ENCODE measurements at places on chromosomes 2 and 18. TPM values are rescaled to one million over a fixed set of nuclear protein-coding genes. Genes with fewer than 3 reads are reported as not detected.

DNA sequence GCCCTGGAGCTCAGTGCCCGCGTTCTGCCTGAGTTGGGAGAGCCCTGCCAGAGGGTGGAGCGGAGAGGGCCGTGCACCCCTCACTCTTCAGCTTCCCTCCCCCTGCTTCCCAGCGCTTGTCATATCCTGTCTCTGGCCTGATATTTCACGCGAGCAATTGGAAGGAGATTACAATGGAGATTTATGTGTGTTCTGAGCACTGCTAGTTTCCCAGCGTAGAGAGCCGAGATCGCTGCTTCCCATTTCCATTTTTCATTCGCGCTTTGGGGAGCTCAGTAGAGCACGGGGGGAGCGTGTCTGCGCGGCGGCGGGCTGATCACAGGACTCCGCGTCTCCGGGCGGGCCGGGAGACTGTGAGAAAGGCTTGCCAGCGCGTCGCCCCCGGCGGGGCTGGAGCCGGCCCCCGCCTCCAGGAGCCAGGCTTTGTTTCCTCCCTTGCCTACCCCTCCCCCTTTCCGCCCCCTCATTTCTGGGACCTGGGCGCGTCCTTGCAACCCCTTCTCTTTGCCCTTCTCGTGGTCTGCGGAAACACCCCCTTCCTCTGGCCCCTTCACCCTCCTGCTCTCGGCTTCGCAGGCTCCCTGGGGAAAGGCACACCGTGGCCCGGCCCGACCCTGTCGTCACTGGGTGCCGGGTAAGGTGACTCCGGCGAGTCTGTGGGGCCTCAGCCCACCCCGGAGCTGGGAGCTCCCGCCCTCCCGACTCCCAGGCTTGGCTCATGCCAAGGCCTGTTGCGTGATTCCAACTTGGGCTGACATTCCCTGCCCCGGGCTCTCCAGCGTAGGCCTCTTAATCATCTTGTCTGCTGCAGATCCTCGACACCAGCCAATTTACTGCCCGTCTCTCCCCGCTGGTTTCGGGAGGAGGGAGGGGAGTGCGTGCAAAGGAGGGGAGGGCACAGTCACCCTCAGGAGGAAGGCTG lies 5.8 kb downstream of the DLX2 start:
- peaks cover 78% of the 10 kb centered on the region for H3K27me3 ChIP-seq
- peaks cover 4% of the 10 kb centered on the region for H3K36me3 ChIP-seq
- DNase-seq: no peak
- H3K27ac ChIP-seq: no peak overlapping the region
- H3K4me3 ChIP-seq: peak overlapping the region; percentile 87

DNA sequence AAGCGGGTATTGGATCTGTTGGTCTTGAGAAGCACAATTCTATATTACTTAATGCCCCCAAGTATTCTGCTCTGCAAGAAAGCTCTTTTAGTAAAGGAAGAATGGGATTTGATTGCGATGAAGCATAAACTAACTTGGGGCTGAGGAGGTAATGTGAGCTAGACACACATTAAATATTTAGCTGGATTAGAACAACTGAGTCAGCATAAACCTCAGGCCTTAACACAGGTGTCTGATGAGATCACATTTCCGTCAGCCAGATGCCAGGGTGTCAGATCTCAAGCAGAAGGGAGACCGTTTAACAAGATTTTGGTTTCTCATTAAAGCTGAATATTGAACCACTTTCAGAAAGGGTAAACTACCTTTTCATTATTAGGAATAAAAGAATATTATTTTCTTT lies 94.5 kb downstream of the GYPC start:
- no peak for DNase-seq
- H3K27ac ChIP-seq: no peak overlapping the region
- H3K4me3 ChIP-seq: no peak overlapping the region
- no peaks in the 10 kb centered on the region for H3K36me3 ChIP-seq
- H3K27me3 ChIP-seq: no peaks in the 10 kb centered on the region
- H3K4me1 ChIP-seq: no peaks in the 10 kb centered on the region

- no peak for DNase-seq
- H3K27ac ChIP-seq: no peak overlapping the region
- no peak overlapping the region for H3K4me3 ChIP-seq
- H3K27me3 ChIP-seq: no peaks in the 10 kb centered on the region
Measured at GRCh38 chr2:194464964-194465638, 1191.9 kb upstream of the SLC39A10 start.

ITPRIPL1 gene
- 31.4 TPM for total RNA-seq

NEUROD1 gene
- total RNA-seq: not detected

DNA sequence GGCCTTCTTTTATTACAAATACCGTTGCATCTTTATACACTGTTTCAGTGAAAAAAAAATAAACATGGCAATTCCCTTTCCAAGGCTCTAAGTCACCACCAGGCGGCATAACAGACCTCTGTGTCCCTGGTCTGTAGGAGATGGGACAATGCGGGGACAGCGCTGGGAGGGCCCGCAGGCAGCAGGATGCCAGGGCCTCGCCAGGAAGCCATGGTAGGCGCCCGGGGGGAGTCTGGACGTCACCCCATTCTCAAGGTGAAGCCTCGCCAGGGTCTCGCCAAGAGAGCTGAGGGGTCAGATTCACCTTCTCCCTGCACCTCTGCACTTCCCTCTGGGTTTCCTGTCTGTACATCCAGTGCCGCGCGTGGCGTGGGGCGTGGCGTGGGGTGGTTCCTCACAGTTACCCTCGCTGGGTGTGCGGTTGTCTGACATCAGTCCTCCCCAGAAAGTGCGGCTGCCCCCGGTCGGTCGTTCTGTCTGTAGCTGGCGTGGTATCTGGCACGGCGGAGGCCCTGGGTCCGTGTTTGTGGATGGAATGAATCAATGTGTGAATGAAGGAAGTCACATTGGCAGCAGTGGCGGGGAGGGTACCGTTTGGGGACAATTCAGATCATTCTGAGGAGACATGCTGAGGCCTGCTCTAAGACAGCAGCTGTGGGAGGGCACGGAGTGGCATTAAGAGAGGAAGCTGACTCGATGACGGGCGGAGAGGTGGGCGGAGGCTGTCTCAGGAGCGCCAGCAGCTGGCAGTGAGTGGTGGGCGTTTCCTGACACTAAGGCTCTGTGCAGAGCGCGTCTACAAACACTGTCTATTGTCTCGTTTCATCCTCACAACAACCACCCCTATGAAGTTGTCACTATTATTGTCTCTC lies 46.0 kb downstream of the LRRFIP1 start:
- peak overlapping the region; percentile 84 for H3K27ac ChIP-seq
- peak overlapping the region; percentile 96 for H3K4me3 ChIP-seq
- H3K4me1 ChIP-seq: peaks cover 58% of the 10 kb centered on the region
- no peaks in the 10 kb centered on the region for H3K27me3 ChIP-seq
- DNase-seq: peak; percentile 91

B3GNT7 gene
- total RNA-seq: 0.34 TPM

ANKRD62 gene
- total RNA-seq: not detected

MRPL19 gene
- total RNA-seq: 45.0 TPM

- peak; percentile 36 for DNase-seq
- H3K36me3 ChIP-seq: no peaks in the 10 kb centered on the region
- H3K27me3 ChIP-seq: no peaks in the 10 kb centered on the region
- H3K4me1 ChIP-seq: no peaks in the 10 kb centered on the region
Measured at GRCh38 chr2:112958428-112959108, 19.2 kb upstream of the IL36G start.

- no peak overlapping the region for H3K4me3 ChIP-seq
- H3K36me3 ChIP-seq: peaks cover 3% of the 10 kb centered on the region
- no peak overlapping the region for H3K27ac ChIP-seq
- H3K4me1 ChIP-seq: peaks cover 10% of the 10 kb centered on the region
- no peak for DNase-seq
Measured at GRCh38 chr2:10486091-10486490, 38.0 kb upstream of the ODC1 start.
